ENCODE measurements at places on chromosomes 2 and 18.
A peak's percentile ranks its signal among the peaks of the same experiment; 100 is the strongest.

DNA sequence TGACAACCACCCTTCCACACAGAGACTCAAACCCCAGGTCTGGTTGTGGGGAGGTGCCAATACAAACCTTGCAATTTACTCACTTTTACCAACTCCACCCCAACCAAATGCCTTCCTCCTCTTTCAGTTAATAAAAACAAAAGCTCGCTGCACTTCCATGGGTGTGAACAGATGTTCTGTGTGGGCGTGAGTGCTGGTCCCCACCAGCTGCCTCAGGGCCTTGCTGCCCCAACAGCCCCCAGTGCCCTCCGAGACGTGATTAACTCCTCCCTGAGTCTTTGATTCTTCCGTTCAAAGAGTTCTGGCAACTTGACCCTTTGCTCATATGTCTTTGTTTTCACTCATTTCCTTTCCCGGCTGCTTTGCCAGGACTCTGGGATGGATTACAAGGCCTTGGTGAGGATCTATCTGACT lies 258.9 kb upstream of the CXCR4 start:
- DNase-seq, result no peak

GRCh38 chr2:155026651-155027174 lies 328.2 kb downstream of the KCNJ3 start:
- no peak for DNase-seq

GRCh38 chr2:148982282-148982681 lies 56.2 kb upstream of the LYPD6B start:
- no peak for DNase-seq

- no peak for DNase-seq
Measured at GRCh38 chr2:232420463-232421188, 14.0 kb downstream of the ALPG start.

GRCh38 chr2:86645752-86646151 lies 22.1 kb upstream of the RNF103 start:
- DNase-seq, result no peak

GRCh38 chr2:173214213-173214612 lies 138.6 kb downstream of the MAP3K20 start:
- no peak for DNase-seq

GRCh38 chr2:203626952-203627681 lies 79.3 kb upstream of the CD28 start:
- no peak for DNase-seq

GRCh38 chr2:44201648-44202165 lies 33.0 kb downstream of the PPM1B start:
- DNase-seq, result no peak

GRCh38 chr2:119683713-119684443 lies 4.9 kb downstream of the TMEM177 start:
- DNase-seq, result no peak

- DNase-seq, result no peak
Measured at GRCh38 chr18:46642561-46642960, 14.5 kb downstream of the LOXHD1 start.

GRCh38 chr18:75624869-75625268 lies 197.4 kb upstream of the SMIM21 start:
- DNase-seq, result no peak

- DNase-seq, result no peak
Measured at GRCh38 chr2:108288534-108289106, at the start of gene SULT1C2. TSS of gene SULT1C2 (plus strand) at chr2:108288895. CDS start at chr2:108293668, 4,773 bp downstream.

DNA sequence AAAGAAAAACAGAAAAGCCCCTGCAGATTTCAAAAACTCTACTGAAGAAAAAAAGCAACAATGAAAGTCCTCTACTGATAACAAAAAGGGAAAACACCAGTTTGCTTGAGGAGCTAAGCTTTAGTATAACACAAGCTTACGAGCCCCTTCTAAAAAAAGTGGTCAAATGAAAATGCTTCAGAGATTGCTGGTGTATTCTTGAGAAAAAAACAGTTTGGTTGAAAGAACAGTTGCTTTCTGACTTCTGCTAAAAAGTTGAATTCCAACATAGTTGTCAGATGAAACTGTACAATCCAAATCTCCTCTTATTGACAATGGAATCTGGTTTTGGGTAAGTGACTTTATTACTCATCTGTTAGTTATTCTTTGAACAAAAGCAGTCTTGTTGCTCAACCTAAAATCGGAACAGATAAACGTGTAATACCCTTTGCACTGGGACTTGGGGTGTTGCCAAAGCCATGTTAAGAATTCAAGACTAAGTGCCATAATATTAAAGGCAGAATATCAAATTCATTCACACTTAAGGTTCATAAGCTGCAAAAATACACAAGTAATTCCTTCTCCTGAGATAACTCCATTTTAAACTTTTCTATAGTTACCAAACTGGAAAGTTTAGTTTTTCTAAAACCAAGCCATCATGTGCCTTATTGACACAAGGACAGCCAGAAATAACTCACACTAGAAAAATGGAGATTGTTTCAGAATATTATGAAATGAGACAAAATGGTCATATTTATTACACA lies 45.3 kb upstream of the SPAG16 start:
- peak; percentile 95 for DNase-seq

DNA sequence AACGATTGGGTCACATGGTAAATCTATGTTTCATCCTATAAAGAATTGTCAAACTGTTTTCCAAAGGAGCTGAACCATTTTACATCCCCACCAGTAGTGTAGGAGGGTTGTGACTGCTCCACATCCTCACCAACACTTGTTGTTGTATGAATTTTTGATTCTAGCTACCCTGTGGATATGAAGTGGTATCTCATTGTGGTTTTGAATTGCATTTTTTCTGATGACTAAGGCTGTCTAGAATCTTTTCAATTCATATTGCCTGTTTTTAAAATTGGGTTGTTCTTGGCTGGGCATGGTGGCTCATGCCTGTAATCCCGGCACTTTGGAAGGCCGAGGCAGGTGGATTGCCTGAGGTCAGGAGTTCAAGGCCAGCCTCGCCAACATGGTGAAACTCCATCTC lies 44.5 kb downstream of the TXNL1 start:
- peak; percentile 11 for DNase-seq

GRCh38 chr18:35451032-35451431 lies 46.7 kb downstream of the INO80C start:
- DNase-seq, result no peak

GRCh38 chr2:217121565-217121964 lies 261.7 kb upstream of the TNP1 start:
- DNase-seq, result no peak

Data from HS-5 (cell line).